Kidney epithelial cell (primary cell): ENCODE measurements at places on chromosomes 12 and 14. TPM values are rescaled to one million over a fixed set of nuclear protein-coding genes. Genes with fewer than 3 reads are reported as not detected.

DNA sequence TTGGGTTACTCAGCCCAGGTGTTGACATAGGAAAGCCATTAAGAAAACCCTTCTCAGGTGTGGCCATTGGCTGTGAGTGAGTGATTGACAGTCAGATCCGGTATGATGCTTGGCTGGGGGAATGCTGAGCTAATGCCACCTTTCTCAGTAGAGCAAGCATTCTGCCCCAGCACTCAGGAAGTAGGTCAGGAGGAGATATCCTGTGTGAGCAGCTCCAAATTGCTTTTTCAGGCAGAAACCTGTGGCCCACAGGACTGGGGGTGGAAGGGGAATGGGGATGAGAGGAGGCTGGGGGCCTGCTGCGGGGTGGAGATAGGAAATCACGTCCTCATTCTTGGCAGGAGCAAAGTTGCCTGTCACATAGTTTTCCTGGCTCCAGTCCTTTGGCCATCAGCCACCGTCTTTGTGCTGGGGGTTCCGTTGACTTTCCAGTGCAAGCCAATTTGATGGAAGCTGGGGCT is 55.7 kb downstream of the NINJ2 start:
- DNase-seq, result no peak

DNA sequence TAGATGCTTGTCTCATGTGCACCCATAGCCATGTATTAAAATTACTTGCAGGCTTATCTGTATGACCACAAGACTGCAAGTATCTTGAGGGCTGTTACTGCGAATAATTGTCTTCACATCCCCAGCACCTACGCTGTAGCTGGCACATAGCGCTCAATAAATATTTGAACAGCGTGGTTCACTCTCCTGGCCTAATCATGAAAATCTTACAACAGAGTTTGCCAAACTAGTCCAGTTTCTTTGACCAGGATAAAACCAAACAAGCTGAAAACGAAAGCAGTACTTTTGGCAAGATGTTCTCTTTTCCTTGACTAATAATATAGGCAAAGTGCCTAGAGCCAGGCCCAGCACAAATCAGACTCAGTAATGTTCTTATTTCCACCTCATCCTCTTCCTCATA is 106.7 kb downstream of the RPS29 start:
- DNase-seq, result no peak

DNA sequence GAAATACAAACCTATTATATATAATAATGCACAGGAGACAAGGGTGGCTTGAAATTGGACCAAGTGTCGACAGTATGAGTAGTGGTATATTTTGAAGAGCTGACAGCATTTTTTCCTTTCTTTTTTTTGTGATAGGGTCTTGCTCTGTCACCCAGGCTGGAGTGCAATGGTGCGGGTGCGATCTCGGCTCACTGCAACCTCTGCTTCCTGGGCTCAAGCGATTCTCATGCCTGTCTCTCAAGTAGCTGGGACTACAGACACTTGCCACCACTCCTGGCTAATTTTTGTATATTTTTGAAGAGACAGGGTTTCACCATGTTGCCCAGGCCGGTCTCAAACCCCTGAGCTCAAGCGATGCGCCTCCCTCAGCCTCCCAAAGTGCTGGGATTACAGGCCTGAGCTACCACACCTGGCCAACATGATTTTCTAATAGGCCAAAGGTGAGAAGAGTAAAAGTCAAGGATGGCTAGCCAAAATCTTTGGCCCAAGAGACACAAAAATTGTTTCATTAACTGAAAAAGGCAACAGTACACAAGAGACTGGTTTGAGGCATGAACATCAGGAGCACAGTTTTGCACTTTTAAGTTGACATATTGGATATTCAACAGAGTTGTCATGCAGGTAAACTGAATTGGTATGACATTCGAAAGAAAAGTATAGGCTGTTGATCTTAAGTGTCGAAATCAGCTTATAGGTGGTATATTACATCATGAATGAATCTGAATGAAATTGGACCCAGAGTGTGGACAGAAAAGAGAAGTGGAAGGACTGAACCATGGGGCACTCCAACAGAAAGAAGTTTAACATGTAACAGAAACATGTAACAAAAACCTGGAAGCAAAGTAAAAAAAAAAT is 12.5 kb downstream of the HNRNPC start:
- DNase-seq, result no peak

- DNase-seq, result no peak
Observed at GRCh38 chr12:14275886-14276285, 89.6 kb upstream of the ATF7IP start.

The PIWIL1 gene
- total RNA-seq, result 0.08 and 0.27 TPM in 2 replicates
